ENCODE measurements at places on chromosomes 2 and 18. TPM values are rescaled to one million over a fixed set of nuclear protein-coding genes. Genes with fewer than 3 reads are reported as not detected.

MAP3K19 gene
- total RNA-seq, result not detected

SGO2 gene
- total RNA-seq, result 13.9 TPM

TDRD15 gene
- total RNA-seq, result not detected

HOXD4 gene
- total RNA-seq, result not detected

LBX2 gene
- 0.80 TPM for total RNA-seq

RAB27B gene
- 0.14 TPM for total RNA-seq

SEC11C gene
- 11.6 TPM for total RNA-seq

TYMS gene
- total RNA-seq, result 86.5 TPM

CYP26B1 gene
- total RNA-seq, result 3.1 TPM

DNA sequence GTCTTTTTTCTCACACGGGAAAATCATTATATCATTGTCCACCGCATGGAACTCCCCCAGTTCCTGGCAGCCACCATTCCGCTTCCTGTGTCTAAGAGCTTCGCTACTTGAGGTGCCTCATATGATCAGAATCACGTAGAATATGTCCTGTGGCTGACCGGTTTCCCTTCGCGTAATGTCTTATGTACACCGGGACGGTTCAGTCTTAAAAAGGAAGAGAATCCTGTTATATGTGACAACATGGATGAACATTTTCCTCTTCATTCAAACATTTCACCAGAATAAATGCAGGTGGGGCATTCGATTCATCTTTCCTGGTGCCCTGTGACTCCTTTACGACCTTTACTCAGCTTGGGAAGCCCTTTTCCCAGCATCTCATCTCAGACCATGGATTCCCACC is 131.7 kb upstream of the TWIST2 start:
- no peak for DNase-seq
- no peaks in the 10 kb centered on the region for H3K27me3 ChIP-seq
- H3K27ac ChIP-seq, result no peak overlapping the region
- H3K4me1 ChIP-seq, result no peaks in the 10 kb centered on the region
- no peak overlapping the region for H3K4me3 ChIP-seq

GRCh38 chr2:231780909-231781797 is at the start of gene PDE6D:
TSS of gene PDE6D (minus strand) at chr2:231781282. CDS start at chr2:231781114, 168 bp downstream.
- DNase-seq, result peak; percentile 99
- H3K4me1 ChIP-seq, result peaks cover 4% of the 10 kb centered on the region
- H3K27ac ChIP-seq, result peak within 1 kb of the TSS; percentile 47
- H3K4me3 ChIP-seq, result peak within 1 kb of the TSS; percentile 68
- H3K27me3 ChIP-seq, result no peaks in the 10 kb centered on the region
- no peaks in the 10 kb centered on the region for H3K36me3 ChIP-seq

DNA sequence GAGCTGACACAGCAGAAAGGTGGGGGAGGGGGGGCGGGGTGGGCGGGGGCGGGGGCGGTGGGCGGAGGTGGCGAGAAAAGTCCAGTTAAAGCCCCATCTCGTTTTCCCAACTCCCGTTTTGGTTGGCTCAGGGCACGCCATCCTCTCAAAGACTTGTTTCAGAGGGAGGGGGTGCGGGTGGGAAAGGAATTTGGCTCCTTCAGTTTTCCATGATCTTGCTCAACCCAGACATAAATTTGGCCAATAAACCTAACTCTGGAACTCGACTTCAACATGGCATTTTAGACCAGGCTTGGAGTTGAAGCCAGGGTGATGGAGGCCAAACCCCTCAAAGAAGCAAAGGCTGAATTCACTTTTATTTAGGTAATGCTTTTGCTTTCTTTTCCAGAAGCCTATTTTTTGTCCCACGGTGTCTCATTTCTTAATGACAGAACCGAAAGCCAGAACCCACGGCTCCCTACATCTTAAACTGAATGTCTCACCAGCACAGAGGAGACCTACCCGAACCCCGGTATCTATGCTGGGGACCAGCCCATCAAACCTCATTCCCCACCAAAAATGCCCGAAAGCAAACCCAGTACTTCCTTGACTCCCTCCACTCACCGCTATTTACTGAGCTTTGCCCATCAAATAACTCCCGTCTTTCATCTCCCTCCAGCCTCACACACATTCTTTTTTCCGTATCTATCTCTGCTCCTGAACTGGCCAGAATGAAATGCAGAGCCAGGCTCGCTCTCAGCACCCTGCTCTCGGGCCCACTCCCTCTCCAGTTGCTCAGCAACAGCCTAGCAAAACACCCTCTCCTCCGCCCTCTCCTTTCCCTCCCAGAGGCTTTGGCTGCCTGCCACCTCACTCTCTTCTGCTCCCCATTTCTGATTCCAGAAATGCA is 4.3 kb downstream of the IGFBP5 start:
- peak overlapping the region; percentile 75 for H3K4me3 ChIP-seq
- DNase-seq, result peak; percentile 91
- no peaks in the 10 kb centered on the region for H3K27me3 ChIP-seq
- peak overlapping the region; percentile 39 for H3K27ac ChIP-seq

DNA sequence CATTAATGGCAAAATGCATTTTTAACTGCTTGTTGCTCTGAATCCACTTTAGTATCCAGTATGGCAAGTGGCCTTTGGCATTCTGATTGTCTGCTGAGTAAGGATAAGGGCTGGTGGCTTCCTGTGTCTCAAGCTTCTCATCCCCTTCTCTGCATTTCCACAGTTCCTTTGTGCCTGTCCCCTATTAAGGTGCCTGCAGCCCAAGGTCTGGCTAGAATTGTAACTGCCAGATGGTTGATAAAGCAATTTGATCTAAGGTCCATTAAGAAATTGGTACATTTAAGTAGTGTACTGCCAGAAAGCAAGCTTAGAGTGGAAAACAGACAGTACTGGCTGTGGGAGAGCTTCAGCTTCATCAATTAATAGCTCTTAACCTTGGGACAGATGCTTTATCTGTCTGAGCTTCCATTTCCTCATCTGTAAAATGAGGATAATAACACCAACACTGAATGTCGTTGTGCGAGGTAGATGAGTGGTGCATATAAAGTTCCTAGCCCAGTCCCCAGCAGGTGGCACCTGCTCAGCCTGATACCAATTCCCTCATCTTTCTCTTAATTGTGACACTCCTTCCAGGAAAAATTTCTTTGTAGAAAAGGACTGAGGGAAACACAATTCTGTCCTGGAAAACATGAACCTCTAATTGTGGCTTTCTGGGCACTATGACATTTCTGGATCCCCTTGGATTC is 570.6 kb upstream of the GCFC2 start:
- H3K36me3 ChIP-seq, result no peaks in the 10 kb centered on the region
- no peak overlapping the region for H3K27ac ChIP-seq
- no peaks in the 10 kb centered on the region for H3K4me1 ChIP-seq
- DNase-seq, result no peak
- no peak overlapping the region for H3K4me3 ChIP-seq

GRCh38 chr2:145617906-145618305 is 1098.0 kb upstream of the ZEB2 start:
- no peaks in the 10 kb centered on the region for H3K27me3 ChIP-seq
- no peak overlapping the region for H3K4me3 ChIP-seq
- H3K4me1 ChIP-seq, result no peaks in the 10 kb centered on the region
- no peaks in the 10 kb centered on the region for H3K36me3 ChIP-seq
